ENCODE measurements at places on chromosomes 11 and 22. TPM values are rescaled to one million over a fixed set of nuclear protein-coding genes. Genes with fewer than 3 reads are reported as not detected.

SLC5A1 gene
- not detected for total RNA-seq

P2RX6 gene
- total RNA-seq: 22.0 TPM

CHCHD10 gene
- 48.6 TPM for total RNA-seq

ZFTA gene
- 10.4 TPM for total RNA-seq

MEI1 gene
- 10.5 TPM for total RNA-seq

GPR137 gene
- 21.7 TPM for total RNA-seq

PYGM gene
- 1.0 TPM for total RNA-seq

KRTAP5-3 gene
- total RNA-seq: not detected

DNA sequence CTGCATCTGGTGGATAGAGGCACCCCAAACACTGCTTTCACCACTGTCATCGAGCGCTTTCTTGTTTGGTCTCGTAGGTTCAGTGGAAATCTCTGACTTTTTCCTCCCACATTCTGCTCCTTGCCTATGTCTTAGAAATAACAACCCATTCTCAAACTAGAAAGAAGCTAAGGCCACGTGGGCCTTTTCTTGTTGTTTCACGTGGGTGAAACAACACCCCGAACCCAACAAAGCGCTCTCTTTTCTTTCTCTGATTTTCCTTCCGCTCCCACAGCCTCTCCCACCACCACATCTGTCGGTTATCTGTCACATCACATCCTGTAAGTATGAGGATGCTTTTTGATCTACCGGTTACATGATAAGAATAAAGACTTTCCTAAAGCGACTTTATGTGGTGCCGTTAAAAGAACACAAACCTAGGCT is 77.1 kb downstream of the LINC01488 start:
- H3K27ac ChIP-seq: no peak overlapping the region
- H3K4me3 ChIP-seq: no peak overlapping the region
- no peak for DNase-seq

DNA sequence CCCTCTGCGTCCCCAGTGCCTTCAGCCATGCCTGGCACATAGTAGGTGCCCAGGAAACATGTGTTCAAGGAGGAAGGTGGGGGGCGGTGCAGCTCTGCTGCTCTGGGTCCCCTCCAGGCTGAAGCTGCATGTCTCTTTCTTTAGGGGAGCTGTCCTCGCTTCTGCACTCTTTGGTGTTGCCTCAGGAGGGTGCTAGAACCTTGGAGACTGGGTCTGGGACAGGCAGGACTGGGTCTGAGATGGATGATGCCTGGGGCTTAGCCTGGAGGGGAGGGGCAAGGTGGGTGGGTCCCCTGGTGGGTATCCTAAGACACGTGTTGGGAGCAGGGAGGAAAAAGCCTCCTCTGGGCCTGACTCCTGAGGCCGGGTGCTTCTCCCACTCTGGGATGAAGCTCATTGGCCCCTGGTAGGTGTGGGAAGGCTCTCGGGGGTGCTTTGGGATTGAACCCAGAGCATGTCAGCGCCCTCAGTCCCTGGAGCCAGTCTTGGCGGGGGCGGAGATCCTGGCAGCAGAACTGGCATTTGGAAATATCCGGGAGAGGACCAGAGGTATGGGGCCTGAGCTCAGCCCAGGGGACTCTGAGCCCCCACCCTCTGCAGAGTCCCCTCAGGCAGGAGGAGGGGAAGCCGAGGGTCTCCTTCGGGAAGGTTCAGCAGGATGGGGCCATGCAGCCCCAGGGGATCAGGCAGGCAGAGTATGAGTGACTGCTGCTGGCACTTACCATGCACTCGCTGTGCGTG is 6.7 kb upstream of the GSTP1 start:
- no peaks in the 10 kb centered on the region for H3K27me3 ChIP-seq
- no peaks in the 10 kb centered on the region for H3K36me3 ChIP-seq
- H3K4me3 ChIP-seq: no peak overlapping the region
- no peak for DNase-seq
- H3K4me1 ChIP-seq: peaks cover 7% of the 10 kb centered on the region
- H3K27ac ChIP-seq: no peak overlapping the region

- H3K27me3 ChIP-seq: no peaks in the 10 kb centered on the region
- H3K4me1 ChIP-seq: no peaks in the 10 kb centered on the region
- DNase-seq: no peak
- no peak overlapping the region for H3K4me3 ChIP-seq
These were observed 49.1 kb downstream of the BBOX1 start for GRCh38 chr11:27089746-27090145.

GRCh38 chr11:47523490-47524225 is 29.3 kb downstream of the CELF1 start:
- DNase-seq: no peak
- no peaks in the 10 kb centered on the region for H3K27me3 ChIP-seq
- peaks cover 42% of the 10 kb centered on the region for H3K4me1 ChIP-seq
- H3K4me3 ChIP-seq: no peak overlapping the region
- H3K36me3 ChIP-seq: no peaks in the 10 kb centered on the region

DNA sequence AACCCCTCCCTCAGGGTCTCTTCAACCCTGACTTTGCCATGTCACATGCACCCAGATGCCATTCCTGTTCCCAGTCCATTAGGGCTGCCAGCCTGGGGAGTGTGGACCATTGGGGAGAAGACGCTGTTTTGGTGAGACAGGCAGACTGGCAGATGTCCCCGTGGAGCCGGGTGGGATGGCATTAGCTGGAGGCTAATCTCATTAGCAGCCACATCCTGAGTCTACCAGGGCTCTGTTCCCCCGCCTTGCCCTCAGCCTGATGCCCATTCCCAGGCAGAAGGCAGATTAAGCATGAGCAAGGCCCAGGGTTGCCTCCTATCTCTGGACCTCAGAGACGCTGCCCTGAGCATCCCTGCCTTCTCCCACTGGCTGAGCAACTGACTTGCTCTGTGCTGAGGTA is 46.4 kb upstream of the ALX4 start:
- no peak overlapping the region for H3K27ac ChIP-seq
- no peaks in the 10 kb centered on the region for H3K4me1 ChIP-seq

DNA sequence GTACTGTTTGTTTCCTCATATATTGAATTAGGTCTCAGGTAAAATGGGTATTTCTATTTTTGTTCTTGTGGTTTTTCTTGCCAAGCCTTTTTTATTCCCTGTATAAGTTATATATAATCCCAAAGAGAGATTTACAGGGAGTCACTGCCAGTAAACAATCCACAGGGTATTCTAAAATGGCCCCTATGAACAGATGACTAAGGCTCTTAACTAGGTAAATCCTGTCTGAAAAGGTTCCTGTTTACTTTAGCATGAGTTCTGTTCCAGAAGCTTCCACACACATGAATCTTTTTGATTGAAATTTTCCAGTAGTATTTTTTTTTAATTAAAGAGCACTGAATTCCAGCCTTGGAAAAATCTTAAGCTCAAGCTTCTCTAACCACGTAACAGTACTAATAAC is 552.8 kb upstream of the CCDC179 start:
- H3K27me3 ChIP-seq: no peaks in the 10 kb centered on the region
- no peaks in the 10 kb centered on the region for H3K4me1 ChIP-seq
- H3K36me3 ChIP-seq: no peaks in the 10 kb centered on the region
- H3K4me3 ChIP-seq: no peak overlapping the region

GRCh38 chr11:74262725-74263124 is 48.7 kb downstream of the P4HA3 start:
- no peak overlapping the region for H3K27ac ChIP-seq
- no peak overlapping the region for H3K4me3 ChIP-seq
- no peaks in the 10 kb centered on the region for H3K36me3 ChIP-seq
- H3K4me1 ChIP-seq: no peaks in the 10 kb centered on the region

DNA sequence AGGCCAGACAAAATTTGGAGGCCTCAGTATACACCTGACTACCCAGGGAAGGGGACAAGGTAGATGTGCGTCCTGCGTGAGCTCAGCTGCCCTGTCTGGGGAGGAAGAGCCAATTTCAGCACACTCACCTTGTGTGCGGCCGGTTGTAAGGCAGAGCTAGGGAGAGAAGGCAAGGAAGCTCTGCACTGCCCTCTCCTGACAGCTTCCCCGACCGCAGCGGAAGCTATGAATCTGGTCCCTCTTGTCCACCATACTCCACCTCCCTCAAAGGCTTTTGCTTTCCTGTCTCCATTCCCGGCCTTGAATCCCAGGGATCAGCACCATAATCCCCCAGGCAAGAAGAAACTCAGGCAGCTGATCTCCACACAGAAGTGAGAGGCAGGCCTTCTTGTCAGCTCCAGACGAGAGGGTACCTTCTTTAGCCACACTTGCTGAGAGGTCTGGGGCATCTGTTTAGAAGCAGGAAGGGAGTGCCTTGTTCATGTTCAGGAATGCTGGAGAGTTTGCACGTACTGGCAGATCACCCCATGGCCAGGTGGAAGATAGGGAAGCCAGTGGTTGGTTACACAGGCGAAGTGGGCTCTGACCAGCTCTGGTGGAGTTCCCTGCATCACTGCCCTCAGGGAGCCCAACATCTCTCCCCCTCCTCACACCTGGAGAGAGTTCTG is 62.5 kb downstream of the FEZ1 start:
- H3K4me1 ChIP-seq: no peaks in the 10 kb centered on the region
- no peak for DNase-seq
- no peaks in the 10 kb centered on the region for H3K27me3 ChIP-seq
- no peak overlapping the region for H3K4me3 ChIP-seq

GRCh38 chr22:32994041-32994830 is 63.9 kb downstream of the SYN3 start:
- H3K4me1 ChIP-seq: peaks cover 35% of the 10 kb centered on the region
- no peaks in the 10 kb centered on the region for H3K36me3 ChIP-seq
- DNase-seq: no peak
- no peaks in the 10 kb centered on the region for H3K27me3 ChIP-seq
- peak overlapping the region; percentile 52 for H3K27ac ChIP-seq
- no peak overlapping the region for H3K4me3 ChIP-seq

DNA sequence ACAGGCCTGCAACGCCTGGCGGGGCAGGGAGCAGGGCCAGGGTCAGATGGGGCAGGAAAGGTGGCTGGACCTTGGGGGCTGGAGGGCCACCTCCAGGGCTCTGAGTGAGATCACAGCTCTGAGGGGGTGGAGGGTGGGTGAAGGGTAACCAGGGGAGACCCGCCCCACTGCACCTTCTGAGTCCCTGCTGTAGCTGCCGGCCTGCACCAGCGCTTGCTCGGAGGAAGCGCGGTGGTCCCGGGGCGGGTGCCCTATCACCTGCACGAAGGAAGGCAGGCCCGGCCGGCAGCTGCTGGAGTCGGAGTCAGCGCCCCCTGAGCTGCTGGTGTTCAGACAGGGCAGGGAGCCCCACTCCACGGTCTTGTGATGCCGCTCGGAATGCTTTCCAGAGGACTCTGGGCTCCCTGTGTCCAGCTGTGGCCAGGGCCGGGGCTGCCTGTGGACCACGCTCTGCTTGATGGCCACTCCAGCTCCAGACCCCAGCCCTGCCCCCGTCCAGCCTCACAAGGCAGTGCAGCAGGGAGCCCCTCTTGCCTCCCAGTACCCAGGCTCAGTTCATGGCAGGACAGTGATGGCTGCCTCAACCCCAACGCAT is 3.8 kb downstream of the LMNTD2 start:
- H3K27me3 ChIP-seq: peaks cover 22% of the 10 kb centered on the region
- DNase-seq: peak; percentile 78
- H3K36me3 ChIP-seq: no peaks in the 10 kb centered on the region
- H3K4me3 ChIP-seq: no peak overlapping the region
- no peak overlapping the region for H3K27ac ChIP-seq

- peak; percentile 63 for DNase-seq
- H3K27me3 ChIP-seq: no peaks in the 10 kb centered on the region
- no peak overlapping the region for H3K27ac ChIP-seq
These were observed 2.8 kb downstream of the CTSW start for GRCh38 chr11:65882120-65883057.

- H3K36me3 ChIP-seq: no peaks in the 10 kb centered on the region
- no peak for DNase-seq
- no peak overlapping the region for H3K4me3 ChIP-seq
- H3K4me1 ChIP-seq: peaks cover 7% of the 10 kb centered on the region
- no peaks in the 10 kb centered on the region for H3K27me3 ChIP-seq
These were observed 32.5 kb downstream of the PLEKHA7 start for GRCh38 chr11:16981651-16982194.

- peaks cover 46% of the 10 kb centered on the region for H3K4me1 ChIP-seq
- no peak overlapping the region for H3K27ac ChIP-seq
- no peak for DNase-seq
- H3K4me3 ChIP-seq: peak overlapping the region; percentile 90
These were observed 1.7 kb downstream of the UVRAG start for GRCh38 chr11:75816561-75817239.

GRCh38 chr22:45881524-45881875 is 95.5 kb downstream of the WNT7B start:
- H3K27me3 ChIP-seq: no peaks in the 10 kb centered on the region
- H3K4me1 ChIP-seq: peaks cover 9% of the 10 kb centered on the region
- no peak overlapping the region for H3K4me3 ChIP-seq
- H3K27ac ChIP-seq: no peak overlapping the region
- no peaks in the 10 kb centered on the region for H3K36me3 ChIP-seq
- no peak for DNase-seq
